T follicular helper cell (primary cell): ENCODE measurements at places on chromosomes 12 and 14.

GRCh38 chr12:50192908-50193307, 25.7 kb upstream of the CERS5 start:
- no peak for DNase-seq

- no peak for DNase-seq
Observed at GRCh38 chr12:116135209-116135930, 142.1 kb downstream of the MED13L start.

DNA sequence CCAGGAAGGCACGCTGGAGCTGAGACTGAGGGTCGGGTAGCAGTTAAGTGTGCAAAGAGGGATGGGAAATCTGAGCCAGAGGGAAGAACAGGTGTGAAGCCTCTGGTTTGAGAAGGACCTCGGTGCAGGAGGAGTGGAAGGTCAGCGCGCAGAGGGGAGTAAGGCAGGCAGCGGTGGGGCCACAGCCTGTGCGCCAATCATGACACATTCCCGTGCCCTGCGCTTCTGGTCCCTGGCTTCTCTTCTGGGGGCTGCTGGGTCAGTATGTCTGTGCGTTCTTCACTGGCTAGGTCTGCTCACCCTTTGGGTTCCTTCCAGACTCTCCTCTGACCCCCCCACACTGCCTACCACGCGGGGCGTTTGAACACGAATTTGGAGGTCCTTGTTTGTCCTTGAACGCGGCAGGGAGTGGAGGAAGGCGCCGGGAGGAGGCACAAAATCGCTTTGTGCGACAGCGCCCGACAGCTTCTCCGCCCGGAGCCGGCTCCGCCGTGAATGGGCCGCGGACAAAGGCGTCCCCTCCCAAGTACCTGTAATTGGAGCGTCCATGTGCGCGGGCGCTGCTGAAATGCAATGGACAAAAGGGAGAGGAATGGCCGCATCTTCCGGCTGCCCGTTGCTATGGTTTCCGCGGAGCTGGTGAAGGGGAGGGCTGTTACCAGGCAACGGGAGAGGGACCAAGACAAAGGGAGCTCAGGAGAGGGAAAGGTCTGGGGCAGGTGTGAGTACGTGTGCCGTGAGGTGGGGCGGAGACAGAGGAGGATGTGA, 207.2 kb upstream of the SRRM4 start:
- no peak for DNase-seq

DNA sequence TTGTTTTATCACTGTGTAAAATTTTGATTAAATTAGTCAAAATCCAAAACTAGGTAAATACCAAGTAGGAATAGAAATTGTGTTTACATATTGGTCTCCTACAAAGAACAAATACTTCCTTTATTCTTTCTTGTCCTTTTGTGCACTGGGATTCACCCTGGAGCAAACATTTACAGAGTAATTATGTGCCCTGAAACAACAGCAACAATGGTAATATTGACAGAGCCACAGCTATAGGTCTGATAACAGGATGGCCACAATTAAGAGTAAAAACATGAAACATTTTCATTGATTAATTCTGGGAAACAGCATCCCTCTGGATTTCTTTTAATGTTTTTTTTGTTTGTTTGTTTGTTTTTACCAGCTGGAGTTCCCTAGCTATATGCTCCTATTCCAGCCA, 61.2 kb downstream of the SLC38A6 start:
- no peak for DNase-seq

- DNase-seq, result no peak
Observed at GRCh38 chr14:101075801-101076413, 172.4 kb upstream of the RTL1 start.

DNA sequence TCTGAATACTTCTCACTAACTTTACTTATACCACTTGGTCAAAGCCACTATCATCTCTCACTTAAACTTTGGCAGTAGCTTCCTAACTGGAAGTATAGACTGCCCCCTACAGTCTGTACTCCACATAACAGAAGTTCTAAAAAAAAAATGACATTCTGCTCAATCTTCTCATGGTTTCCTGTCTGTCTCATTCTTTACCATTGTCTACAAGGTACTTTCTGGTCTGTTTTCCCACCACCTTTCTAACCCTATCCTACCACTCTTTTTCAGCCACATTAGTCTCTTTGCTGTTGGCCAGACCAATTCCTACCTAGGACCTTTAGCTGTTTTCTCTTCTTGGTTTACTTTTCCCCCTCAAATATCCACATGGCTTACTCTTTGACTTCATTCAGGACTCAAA, 14.7 kb downstream of the CPSF6 start:
- DNase-seq, result no peak
